GM23248 (cell line): ENCODE measurements at places on chromosomes 6 and 20.
A peak's percentile ranks its signal among the peaks of the same experiment; 100 is the strongest.

DNA sequence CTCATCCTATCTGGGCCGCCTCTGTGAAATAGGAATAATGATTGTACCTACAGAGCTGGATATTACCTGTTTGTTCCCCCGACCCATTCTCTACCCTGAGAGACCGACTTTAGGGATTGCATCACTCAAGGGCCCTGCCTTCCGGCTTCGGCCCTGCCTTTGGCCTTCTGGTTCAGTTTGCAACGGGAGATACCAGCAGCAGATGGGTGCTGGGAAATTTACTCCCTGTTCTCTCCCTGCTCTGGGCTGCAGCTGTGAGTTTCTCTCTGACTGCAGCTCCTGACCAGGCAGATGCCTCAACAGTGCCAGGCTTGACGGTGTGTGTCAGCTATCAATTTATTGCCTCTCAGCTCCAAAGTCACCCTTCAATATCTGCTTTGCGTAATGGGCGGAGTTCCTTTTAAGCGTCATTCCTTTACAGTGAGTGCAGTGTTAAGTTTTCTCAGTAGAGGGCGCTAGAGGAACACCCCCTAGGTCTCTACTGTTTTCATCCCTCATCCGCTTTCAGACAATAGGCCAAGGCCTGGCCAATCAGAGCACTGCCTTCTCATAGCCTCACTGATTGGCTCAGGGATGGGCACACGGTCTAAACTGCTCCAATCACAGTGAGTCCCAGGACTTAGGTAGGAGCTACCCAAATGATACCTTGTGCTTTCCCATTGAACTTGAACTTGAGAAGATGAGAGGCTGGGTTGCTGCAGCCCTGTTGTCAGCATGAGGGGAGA lies 30.0 kb downstream of the KCNG1 start:
- DNase-seq, result peak; percentile 74

DNA sequence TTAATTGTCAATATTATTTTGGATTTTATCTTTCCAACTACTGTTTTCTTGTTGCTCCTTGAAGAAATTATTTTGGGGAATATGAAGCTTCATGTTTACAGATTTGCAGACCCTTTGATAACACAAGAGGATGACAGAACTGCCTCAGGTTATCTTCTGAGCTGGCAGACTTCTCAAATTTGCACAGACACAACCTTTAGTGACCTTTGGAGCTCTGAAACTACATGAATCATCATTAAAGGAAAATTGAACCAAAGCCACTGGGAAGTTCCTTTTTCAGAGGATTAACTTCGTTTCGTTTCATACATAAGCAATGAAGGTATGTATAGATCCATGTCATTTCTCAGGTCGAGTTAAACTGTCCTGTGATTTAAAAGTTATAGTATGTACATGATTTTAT lies 85.9 kb downstream of the FBXO5 start:
- DNase-seq, result no peak

DNA sequence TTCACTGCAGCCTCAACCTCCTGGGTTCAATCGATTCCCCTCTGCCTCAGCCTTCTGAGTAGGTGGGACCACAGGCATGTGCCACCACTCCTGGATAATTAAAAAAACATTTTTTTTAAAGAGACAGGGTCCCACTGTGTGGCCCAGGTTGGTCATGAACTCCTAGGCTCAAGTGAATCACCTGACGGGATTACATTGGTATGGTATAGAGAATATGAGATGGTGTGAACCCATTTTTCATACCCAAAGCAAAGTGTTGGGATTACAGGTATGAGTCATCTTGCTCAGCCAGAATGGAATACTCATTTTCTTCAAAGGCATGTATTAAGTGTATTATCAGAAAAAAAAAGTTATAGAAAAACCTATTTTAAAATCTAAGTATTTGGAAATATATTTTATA lies 114.2 kb downstream of the AHI1 start:
- peak; percentile 8 for DNase-seq

DNA sequence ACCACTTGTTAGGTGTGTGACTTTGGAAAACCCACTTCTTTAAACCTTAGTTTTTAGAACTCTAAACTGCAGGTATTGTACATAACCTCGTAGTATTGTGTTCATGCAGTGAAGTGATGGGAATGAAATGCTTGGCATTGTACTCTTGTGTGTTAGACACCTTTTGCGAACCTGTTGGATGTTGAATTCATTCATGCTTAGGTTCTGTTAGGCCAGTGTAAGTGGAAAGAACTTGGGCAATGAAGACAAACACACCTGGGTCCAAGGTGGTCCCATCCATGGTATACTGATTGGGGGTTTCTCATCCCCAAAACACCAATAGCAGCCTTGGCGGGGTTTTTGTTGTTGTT lies 1.2 kb downstream of the ANKRD6 start:
- DNase-seq, result no peak

DNA sequence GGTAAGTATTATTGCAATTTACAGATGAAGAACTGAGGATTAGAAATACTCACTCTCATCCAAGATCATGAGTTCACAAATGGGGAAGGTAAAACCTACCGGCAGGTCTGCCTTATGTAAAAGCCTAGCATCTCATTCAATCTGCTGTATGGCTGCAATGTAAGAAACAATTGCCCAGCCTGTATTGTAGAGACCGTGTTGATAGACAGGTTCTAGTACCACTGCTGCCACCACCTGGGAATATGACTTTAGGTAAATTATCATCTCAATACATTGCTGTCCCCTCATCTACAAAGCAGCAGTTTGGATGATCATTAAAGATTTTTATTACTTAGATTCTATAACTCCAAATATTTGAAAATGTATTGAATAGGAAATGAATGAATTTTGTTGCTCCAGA lies 23.3 kb upstream of the ARHGAP18 start:
- DNase-seq, result no peak
